ENCODE measurements at places on chromosomes 5 and 9. TPM values are rescaled to one million over a fixed set of nuclear protein-coding genes. Genes with fewer than 3 reads are reported as not detected.

DNA sequence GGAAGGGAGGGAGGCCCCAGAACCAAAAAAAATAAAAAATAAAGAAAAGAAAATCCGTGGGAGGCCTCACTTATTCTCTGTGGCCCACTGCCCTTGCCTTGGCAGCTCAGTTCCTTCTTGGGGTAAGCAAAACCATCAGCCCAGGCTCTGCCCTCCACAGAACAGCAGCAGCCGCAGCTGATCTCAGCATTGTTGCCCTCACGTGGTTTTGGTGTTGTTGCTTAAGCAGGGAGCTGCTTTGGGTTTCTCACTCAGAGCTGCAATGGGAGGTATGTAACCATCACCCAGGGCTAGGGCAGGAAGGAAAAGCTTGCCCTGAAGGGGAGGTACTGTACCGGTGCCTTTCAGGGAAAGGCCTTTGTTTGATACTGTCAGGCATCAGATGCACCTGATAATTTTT, 374.7 kb upstream of the WWC1 start:
- DNase-seq = no peak

- no peak for DNase-seq
These were observed 455 bp upstream of the FER start for GRCh38 chr5:108747111-108747773.

DNA sequence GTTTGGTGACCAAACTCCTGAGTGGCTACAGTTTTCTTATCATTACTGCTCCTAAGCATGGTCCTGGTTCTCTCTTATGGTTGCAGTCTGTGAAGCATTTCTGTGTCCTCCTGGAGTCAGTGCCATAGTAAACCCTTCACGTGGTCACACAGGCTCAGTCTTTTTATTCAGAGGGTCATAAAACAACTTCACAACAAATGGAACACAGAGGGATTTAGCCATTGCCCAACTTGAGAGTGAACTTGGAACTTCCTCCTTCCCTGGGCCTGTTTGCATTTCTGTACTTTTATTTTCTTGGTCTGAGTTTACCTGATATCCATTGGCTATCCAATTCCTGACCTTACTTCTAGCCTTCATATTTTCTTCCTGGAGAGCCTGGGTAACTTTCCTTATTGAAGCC, 144.9 kb downstream of the CCDC192 start:
- DNase-seq = no peak

DNA sequence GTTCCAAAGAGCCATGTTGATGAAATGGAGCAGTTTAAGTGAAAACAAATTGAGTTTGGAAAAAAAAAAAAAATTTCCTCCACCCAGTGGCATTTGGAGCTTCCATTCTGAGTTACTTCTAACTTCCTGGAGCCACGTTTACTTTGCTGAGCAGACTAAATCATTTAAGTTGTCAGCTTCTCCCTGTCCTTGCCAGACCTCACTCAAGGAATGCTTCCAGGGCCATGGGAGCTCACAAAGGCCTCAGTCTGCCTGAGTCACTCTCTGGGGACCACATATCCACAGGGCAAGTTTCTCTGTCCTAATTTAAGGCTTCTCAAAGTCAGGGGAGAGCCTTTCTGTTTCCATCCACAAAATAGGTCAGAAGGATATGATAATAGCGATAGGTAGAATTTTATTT, 210.3 kb upstream of the TNC start:
- DNase-seq = no peak

DNA sequence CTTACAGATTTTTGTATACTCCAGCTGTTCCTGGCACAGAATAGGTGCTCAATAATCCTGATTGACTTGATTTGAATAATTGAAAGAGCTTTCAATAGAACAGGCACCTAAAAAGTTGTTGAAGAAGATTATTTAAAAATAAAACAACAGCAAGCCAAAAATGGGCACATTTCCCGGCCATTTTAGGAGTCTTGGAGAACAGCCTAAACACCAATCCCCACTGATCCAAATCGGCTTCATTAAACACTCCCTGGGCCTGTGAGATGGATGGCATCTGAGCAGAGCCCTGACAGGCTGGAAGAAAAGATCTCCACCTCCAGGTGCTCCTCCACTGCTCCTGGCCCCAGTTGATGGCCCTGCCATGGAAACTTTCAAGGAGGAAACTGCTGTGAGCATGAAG, 213.3 kb downstream of the MAN2A1 start:
- no peak for DNase-seq

The PCDHGA5 gene
- total RNA-seq = 0.16 TPM
